Epithelial cell of prostate (primary cell): ENCODE measurements at places on chromosomes 12 and 14.
A peak's percentile ranks its signal among the peaks of the same experiment; 100 is the strongest.

DNA sequence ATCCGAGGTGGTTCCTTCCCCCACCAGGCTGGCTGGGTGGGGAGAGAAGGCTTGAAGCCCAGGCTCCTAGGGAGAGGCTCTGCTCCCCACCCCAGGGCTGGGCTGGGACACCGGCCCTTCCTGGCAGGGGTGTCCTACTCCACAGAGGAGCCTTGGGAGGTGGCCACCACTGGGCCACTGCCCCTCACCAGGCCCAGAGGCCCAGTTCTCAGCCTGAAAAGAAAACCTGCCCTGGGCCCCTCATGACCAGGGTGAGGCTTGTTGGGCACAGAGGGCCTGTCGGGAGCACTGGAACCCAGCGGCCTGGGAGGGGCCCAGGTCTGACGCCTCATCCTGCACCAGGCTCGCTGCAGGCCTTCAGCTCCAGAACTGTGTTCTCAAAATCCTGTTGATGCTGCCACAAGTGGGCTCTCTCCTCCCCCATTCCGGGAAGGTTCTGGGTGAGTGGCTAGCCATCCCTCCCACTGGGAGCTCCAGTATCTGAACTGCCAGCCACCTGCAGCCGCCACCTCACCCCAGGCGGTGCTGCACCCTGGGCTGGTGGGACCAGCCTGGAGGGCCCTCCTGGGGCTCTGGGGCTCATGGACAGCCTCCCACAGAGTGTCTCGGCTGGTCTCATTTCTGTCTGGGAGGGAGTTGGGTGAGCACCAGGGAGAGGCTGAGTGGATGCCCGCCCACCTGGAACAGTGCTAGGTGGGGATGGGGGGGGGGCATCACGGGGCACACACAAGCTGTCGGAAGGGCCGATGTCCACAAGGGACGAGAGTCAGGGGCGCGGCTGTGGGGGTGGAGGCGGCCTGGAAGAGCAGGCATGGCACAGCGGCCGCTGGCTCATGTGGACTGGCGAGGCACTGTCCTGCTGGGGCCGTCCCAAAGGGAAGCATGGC lies 11.8 kb downstream of the BAG5 start:
- no peak for DNase-seq

DNA sequence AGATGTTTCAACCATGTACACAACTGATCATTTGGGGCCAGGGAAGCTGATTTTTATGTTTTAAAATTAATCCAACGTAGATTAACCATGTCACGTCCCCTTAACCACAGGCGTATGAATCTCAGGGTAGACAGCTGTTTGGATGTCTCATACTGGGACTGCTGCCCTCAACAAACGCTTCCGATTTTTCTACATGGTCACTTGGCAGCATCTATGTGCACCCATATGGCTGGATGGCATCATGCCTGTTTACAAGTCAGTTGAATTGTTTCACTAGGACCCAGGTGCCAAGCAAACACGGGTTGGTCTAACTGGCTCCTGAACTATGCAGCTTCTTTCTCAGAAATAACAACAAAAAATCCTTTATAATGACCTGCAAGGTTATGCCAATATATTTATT lies 393.8 kb downstream of the NPAS3 start:
- DNase-seq = no peak

GRCh38 chr12:106976668-106977067 lies 10.3 kb downstream of the MTERF2 start:
- DNase-seq = no peak

DNA sequence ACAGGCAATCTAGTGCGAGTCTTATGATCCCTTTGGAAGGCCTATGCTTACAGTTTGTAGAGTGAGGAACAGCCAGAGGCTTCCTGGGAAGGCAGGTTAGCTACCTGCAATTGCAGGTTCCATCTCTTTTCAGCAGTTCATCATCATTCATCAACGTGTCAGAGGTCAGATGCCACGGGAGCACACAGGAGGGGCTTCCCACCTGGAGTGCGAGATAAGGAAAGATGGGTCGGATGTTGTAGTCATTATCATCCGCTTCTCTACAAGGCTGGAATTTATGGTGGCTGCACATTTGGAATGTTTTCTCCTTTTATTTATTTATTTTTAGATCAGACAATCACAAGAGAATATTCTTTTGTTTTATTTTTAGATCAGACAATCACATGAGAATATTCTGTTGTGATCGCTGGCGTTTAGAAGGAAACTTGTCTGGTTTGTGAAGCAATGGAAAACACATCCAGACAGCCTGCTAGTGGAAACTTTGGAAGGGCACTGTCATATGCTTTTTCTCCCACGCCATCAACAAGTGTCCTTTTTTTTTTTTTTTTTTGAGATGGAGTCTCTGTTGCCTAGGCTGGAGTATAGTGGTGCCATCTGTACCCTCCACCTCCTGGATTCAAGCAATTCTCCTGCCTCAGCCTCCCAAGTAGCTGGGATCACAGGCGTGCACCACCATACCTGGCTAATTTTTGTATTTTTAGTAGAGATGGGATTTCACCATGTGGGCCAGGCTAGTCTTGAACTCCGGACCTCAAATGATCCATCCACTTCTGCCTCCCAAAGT lies 1.9 kb upstream of the BICD1 start:
- DNase-seq = no peak

DNA sequence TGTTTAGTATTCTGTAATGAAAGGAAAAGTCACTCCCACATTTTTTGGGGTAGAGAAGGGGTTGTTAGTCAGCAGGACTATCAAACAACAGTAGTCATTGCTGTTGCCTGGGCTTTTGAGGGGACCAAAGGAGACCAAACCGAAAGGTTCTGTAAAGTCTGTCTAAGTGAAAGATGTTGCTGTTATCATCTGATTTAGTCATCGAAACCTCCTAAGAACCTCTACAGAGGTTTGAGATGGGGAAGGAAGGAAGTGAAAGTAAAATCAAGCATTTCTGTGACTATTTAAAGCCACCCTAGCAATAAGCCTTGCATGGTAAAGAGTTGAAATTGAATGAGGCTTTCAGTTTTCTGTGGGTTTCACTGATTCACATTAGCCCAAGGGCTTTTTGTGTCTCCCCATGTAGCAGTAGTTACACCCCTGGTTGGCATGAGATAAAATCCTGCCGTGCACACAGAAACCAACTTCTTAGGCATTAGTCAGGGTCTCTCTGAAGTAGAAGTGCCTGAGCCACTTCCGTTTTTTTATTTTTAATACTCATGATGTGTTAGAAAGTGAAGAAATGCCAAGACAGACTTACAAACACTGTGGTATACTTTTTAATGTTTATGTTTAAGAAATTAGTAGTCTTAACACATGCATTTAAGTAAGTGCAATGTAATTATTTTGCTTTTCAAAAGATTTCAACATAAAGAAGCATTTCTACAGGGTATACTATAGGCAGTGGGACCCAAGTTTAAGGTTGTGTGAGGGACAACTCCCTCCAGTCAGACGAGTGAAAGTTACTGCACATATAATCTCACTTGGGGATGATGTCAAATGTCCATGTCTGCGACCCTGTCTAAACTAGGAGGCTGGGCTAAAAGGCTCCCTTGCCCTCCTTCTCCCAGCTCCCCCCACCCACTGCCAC lies 50.4 kb downstream of the DYRK2 start:
- DNase-seq = no peak

- no peak for DNase-seq
Observed at GRCh38 chr14:22601996-22602395, 3.9 kb downstream of the ABHD4 start.

DNA sequence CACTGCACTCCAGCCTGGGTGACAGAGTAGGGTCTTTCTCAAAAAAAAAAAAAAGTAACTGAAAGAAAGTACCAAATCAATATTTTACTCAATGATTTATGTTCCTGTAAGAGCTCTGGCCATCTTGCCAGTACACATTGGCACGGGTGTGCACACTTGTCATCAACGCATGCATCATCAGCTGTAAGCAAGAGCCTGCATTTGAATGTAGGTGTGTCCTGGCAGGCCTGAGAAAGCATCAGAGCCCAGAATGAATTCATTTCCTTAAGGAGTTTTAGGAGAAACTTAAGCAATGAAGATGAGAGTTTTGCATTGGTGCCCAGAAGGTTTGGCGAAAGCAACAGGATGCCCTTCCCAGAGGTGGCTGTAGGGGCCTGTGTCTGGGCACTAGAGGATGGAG lies 88.5 kb upstream of the FZD10 start:
- peak; percentile 72 for DNase-seq

DNA sequence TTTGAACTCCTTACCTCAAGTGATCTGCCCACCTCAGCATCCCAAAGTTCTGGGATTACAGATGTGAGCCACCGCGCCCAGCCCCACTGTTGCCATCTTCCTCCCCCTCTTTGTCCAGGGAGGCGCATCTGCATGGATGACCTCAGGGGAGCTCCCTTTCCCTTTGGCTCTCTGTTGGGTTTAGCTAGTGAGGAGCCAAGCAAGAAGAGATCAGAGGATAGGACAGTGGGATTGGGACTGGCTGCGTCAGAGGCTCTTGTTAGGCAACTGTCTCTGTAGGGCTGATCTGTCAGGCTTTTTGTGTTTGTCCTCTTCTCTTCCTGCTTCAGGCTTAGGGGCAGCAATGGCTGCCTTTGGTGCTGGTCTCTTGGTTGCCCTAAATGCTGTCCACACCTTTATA lies 8.5 kb upstream of the IFT81 start:
- no peak for DNase-seq

DNA sequence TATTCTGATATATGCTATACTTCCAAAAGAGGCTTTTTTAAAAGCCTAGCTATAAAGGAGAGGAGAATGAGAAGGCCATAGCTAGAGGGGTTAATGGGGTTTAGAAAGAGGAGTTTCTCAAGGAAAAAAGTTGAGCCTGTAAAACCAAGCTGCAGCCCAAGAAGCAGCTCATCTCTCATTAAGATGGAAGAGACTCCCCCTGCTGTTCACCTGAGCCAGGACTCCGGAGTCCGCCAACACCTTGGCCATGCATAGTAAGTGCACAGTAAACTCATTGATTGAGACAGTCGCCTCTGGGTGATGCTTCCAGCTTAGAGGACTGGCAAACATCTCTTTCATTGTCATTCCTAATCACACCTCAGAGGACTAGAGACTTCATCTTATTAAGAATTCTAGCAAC lies 46.2 kb downstream of the ANO2 start:
- DNase-seq = no peak

- DNase-seq = no peak
Observed at GRCh38 chr12:132360410-132360809, 31.0 kb upstream of the GALNT9 start.

GRCh38 chr12:109596418-109597244 lies 23.0 kb downstream of the MVK start:
- DNase-seq = no peak

- no peak for DNase-seq
Observed at GRCh38 chr12:11771895-11772502, 122.5 kb downstream of the ETV6 start.

DNA sequence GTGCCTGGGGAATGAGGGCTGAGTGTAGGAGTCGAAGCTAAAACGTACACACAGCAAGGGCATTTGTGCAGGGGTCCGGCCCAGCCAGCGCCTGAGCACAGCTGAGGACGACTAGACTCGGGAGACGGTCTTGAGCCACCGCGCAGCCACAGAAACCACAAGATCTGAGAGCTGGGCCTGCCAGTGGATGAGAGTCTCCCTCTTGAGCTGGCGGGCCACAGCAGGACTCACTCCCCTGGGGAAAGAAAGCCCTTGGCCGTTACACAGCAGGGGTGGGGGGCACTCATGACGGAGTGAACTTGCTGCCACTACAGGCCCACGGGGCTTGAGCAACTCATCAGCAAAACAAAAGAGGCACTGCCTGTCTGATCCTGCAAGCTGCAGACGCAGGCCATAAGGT lies 23.0 kb downstream of the STX2 start:
- no peak for DNase-seq

DNA sequence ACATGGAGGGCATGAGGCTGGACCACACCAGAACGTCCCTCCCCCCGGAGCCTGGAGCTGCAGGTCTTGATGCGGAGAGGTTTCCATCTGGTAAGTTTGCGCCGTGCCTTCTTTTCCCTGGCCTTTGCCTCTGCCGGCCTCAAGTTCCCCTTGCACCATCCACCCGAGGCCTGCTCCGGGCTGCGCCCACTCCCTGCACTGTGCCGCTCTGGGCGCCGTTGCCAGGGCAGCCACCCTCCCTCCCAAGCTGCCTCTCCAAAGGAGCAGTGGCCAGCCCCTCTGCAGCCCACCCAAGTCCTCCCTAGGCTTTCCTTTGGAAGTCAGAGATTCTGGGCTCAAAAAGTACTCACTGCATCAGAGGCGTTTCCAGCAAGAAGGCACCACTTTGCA lies 46.2 kb upstream of the MEG3 start:
- no peak for DNase-seq

DNA sequence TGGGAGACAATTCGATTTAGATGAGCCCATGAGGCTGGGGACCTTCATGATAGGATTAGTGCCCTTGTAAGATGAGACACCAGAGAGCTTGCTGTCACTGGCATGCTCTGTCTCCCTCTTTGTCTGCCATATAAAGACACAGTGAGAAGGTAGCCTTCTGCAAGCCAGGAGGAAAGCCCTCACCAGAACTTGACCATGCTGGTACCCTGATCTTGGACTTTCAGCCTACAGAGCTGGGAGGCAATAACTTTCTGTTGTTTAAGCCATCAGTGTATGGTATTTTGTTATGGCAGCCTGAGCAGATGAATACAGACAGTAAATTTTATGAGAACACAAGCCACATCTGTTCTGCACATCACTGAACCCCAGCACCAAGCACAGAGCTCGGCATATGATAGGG lies 38.1 kb upstream of the RASSF3 start:
- DNase-seq = no peak

DNA sequence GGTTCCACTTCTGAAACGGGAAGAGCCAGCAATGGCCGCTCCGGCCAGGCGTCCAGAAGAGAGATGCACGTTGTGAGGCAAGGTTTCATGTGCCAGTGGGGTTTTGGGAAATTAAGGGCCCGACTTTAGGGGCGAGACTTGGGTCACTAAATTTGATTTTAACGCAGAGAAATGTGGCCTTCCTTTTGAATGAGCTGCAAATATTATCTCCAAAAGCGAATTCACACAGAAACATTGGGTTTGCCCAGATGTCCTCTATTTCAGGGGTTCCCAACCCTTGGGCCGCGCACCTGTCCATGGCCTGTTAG lies 2.3 kb upstream of the RNASE4 start:
- no peak for DNase-seq

- DNase-seq = no peak
Observed at GRCh38 chr14:92649934-92650545, 98.4 kb downstream of the LGMN start.
